ENCODE measurements at places on chromosomes 5 and 9.
A peak's percentile ranks its signal among the peaks of the same experiment; 100 is the strongest.

DNA sequence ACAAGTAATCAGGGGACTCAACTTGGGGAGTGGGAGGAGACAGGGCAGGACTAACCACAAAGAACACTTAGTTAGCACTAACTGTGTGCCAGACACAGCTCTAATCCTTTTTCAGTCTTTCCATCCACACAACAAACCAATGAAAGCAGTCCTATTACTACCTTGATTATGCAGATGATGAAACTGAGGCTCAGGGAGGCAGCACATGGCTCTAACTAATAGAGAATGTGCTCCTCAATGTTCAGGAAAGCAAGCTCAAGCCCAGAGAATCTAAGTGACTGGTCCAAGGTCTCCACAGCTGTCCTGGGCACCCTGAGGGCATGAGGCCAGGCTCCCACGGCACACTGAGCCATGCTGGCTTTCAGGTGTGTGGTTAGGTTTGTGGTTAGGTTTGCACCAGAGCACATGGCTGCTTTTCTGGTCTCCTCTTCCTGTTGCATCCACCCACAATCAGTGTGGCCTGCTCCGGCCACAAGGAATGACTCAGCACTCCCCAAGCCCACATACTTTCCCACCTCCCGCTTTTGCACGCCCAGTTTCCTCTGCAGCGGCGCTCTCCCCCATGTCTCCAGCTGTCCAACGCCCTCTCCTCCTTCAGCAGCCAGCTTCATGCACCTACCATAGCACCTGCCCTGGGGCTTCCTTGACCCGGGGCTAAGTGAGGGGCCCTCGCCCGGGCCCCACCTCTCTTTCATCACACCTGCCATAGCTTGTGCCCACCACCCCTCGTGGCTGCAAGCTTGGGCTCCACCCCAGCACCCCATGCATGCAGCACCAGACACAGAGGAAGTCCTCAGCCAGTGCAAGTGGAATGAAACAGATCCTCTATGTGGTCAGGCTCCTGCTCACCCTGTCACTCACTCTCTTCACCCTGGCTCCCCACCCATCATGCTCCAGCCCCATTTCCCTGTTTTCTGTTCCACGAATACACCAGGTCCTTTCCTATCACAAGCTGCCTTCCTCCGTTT, 133.1 kb downstream of the GABBR2 start:
- DNase-seq = peak; percentile 91

DNA sequence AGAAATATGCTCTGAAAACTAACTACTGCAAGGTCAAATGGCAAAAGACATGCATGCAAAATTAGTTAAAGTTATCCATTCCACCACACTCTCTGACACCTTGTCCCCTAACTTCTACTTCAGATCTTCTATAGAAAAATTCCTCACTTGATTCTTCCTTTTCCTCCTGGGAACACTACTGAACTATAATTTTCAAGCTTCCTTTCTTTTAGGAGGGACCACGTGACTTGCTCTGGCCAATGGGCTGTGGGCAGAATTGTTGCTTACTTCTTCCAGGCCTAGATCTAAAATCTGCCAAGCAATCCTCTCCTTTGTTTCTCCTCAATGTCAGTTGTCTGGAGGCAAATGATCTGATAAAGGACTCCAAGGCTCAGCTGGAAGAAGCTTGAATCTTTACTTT, 441.0 kb downstream of the CDK5RAP2 start:
- no peak for DNase-seq

DNA sequence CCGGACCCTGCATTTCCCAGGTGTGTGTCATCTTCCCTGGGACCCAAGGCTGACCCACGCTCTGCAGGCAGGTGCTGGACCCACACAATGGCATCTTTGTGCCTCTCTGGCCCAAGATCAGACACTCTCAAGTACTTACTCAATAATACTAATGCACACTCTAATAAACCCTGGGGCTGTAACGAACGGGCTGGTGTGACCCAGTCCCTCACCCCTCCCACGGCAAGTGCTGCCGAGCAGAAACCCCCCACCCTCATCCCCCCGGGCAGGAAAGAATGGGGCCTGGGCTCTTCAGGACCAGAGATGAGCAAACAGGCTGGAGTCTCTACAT, 1.1 kb upstream of the OBP2B start:
- DNase-seq = peak; percentile 55

- DNase-seq = peak; percentile 91
Observed at GRCh38 chr5:145350513-145350912, 484.6 kb downstream of the PRELID2 start.

GRCh38 chr9:131755541-131756198, 15.8 kb upstream of the RAPGEF1 start:
- DNase-seq = peak; percentile 80

DNA sequence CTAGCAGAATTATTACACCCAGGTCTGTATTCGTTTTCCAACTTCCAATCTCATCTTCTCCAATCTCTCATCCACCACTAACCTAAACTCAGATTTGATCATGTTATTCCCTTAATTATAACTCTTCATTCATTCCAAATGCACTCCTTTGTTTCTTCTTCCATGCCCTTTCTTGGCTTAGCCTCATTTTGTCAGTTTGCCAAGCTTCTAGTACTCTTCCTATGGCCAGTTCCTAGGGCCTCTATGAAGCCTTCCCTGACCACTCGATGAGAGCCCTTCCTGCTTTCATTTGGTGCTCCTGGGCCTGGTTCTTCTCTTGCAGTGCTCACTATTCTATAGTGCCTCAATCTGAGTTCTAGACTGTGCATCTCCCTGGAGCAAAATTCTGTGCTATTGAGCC, 5.8 kb downstream of the FAM219A start:
- DNase-seq = no peak

DNA sequence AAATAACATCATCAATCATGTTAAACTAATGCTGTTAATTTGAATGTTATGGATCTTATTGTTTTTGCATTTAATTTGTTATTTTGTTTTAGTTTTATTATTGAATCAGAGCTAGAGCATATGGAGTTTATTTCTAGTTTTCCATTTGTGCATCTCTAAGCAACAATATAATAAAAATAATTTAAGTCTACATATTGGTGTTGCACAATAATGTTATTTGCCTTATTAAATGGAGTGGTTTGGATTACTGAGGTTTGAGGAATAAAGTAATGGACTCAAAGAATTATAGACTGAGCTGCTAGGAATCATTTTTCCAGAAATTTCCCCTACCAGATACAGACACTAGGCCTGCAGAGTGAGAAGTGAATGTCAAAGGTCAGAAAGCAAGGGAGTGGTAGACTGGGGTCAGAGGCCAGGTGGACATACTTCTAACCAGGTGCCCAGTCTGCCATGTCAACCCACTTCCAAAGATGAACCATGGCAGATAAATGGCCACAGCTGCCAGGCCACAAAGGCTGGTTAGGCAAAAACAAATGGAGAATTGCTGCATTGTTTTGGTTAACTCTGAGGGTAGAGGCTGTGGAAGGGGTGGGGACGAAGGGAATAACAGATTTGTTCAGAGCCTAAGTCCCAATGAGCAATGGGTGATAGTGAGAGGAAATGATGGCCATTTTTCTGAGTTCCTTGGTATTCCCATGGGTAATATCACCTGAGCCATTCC, 113.1 kb downstream of the FBXL7 start:
- no peak for DNase-seq

DNA sequence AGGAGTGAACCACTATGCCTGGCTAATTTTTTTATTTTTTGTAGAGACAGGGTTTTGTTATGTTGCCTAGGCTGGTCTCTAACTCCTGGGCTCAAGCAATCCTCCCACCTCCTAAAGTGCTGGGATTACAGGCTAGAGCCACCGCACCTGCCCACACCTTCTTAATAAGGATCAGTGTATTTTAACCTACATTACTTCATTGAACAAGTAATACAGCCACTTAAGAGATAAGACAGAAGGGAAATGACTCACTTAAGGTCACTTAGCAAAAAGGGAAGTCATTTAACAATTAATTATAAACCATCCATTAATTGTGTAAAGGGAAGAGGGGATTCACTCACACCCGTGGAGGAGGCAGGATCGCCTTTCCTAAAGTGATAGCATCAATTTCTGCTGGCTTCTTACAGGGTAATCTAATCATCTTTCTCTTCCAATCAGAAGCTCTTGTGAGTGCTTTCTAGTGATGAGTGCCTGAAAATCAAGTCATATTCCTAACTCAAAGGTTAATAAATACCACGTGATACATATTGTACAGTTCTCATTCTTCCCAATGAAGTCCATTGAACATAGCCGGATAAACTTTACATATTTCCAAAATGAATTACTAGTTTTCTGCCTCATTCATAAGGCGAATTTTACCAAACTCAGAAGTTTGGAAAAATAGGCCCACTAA, 3.5 kb downstream of the FBXW11 start:
- DNase-seq = no peak

GRCh38 chr5:58855851-58856739, 273.2 kb downstream of the RAB3C start:
- no peak for DNase-seq

GRCh38 chr9:10148796-10149195, 464.0 kb downstream of the PTPRD start:
- no peak for DNase-seq

DNA sequence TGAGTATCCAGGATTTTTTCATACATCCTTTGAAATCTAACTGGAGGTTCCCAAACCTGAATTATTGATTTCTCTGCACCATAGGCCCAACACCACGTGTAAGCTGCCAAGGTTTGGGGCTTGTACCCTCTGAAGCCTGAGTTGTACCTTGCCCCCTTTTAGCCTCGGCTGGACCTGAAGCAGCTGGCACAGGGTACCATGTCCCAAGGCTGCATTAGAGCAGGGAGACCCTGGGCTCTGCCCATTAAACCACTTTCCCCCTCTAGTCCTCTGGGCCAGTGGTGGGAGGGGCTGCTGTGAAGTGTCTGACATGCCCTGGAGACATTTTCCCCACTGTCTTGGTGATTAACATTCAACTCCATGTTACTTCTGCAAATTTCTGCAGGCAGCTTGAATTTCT, 532.9 kb upstream of the NUDT12 start:
- no peak for DNase-seq
